ENCODE measurements at places on chromosomes 2 and 18. TPM values are rescaled to one million over a fixed set of nuclear protein-coding genes. Genes with fewer than 3 reads are reported as not detected.

- DNase-seq, result no peak
Measured at GRCh38 chr18:37533647-37534584, 31.7 kb downstream of the CELF4 start.

GRCh38 chr18:24075767-24076597 is 61.4 kb downstream of the TTC39C start:
- DNase-seq, result peak; percentile 92

DNA sequence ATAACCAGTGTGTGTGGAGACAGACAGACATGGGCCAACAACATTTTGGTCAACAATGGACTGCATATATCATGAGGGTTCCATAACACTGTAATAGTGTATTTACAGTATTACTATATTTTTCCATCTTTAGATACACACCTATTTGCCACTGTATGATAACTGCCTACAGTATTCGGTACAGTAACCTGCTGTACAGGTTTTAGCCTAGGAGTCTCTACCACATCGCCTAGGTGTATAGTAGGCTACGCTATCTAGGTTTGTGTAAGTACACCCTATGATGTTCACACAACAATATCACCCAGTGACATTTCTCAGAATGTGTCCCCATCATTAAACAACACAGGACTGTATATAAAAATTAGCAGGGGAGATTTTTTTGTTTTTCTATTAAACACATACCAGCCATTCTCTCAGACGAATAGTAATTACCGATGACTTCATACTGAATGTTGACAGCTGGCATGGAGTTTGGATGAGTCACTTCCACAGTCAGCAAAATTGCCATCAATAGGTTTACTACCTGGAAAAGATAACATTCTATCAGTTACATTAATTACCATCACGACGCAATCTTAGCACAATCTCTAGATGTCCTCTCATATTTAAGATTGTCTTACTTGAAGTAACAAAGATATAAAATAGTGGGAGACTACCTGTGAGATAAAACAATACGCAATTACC is 10.8 kb downstream of the LAPTM4A start:
- DNase-seq, result no peak

DNA sequence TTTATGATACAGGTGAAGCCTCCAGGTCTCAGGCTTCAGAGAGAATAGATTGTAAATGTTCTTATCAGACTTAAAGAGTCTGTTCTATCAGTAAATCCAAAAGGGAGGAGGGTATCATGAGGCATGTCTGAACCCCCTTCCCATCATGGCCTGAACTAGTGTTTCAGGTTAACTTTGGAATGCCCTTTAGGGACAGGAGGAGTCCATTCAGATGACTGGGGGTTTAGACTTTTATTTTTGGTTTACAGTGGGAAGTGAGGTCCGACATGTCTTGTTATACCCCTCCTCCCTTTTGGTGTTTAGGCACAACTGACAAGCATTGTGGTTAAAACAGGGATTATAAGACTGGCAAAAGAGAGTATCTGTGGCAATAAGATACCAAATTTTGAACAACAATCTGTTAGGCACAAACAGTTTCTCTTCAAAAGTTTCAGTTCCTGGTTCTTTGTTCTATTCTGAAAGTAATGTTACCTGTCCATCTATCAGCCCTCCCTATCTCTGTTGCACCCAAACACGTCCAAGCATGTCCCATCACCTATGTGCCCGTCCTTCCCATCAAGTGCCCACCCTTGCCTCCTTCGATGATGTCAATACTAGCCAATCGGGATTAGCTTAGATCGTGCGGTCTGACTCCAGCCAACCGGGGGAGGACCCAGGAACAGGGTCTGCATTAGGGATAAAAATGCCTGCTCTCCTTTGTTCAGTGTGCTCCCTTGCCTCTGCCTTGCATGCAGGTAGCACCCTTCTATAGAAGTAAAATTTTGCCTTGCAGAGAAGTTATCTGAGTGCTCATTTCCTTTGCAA is 16.4 kb downstream of the TCF23 start:
- no peak for DNase-seq

DNA sequence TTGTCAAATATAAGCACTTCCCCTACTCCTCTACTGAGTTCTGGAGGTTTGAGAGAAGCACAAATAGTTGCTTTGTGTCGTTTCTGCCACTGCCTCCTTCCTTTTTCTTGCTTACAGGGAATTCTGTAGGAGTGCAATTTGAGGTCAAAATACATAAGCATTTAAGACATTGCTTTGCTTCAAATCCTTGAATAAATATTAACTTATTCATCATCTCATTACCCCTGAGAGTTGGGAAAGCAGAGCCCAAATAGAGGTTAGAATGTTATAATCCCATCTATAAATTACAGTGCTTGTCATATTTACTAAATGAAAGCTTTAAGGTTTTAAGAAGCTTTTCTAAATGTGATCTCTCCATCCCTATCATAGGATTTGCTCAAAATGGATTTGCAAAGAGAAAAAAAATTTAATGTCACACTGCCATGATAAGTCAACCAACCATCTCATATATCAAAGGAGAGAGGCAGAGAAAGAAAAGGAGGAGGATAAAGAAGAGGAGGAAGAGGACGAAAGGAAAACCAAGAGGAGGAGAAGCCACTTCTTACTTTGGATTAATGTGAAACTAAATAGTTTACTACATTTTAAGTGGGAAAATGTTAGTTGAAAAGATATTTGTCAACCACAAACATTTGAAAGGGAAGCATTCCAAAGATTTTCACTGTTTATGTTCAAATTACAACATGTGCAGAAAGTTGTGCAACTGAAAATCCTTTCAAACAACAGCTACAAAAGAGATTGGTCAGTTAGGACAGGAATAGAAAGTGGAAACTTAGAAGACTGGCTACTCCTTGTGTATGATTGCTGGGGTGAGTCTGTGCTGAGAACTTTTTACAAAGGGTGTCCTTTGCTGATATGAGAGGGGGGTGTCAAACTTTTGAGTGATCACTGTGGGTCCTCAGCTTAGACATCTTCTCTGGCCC is 277.3 kb upstream of the FN1 start:
- no peak for DNase-seq

DNA sequence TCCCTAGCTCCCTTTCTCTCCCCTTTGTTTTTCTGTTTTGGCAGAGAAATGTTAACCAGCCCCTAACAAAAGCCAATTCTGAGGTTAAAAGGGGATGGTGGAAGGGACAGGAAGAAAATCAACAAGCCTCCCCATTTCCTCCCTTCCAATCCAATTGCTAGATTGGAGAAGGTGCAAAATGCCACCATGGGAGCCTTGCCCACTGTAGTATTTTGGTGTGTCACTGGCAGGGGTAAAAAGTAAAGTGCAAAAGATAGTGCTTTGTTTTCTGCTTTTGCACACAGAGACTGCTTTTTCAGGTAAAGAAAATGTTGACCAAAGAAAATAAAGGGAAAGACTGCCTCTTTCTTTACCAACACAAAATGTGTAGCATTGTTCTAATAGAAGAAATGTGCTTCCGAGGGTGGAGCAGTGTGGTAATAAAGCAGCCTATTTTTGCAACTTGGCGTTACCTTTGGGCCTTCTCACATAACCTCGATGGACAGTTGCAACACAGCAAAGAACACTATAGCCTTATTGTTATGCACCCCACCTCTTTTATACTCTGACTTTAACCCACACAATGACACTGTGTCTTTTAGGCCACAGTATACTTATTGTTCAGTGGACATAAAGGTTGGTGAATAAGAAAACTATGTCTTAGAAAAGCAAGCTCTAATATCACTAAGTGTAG is 861.8 kb downstream of the BCL11A start:
- no peak for DNase-seq

DNA sequence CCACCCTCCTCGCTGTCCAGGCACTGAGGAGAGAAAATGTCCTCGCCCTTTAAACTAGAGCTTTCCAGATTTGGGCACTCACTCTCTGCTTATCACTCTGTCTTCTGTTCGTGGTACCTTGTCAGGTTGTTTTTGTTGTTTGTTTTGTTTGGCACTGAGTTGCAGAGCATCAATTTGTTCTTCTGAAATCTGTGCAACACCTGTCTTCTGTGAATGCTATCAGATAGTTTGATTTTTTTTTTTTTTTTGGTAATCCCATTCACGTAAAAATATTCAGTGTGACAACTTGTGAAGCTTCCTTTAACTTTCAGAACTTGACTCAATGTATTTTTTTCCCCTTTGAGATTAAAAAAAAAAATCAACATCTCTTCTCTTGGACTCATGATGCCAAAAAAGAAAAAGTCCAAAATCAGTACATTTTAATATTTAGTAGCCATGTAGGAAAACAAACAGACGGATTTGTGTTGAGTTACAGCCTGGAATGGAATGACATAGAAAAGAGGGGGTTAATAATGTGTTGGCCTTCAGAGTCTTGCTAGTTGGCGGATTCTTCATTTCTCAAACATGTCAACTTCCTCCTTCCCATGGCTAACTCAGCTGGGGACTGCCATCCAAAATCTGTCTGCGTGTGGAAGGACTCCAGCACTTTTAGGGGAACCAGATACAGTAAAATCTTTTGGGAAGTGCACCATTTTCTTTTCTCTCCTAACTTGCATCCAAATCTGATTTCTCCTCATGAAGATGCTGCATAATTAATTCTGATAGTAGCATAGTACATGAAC is 1.6 kb downstream of the TMEM178A start:
- DNase-seq, result no peak

DNA sequence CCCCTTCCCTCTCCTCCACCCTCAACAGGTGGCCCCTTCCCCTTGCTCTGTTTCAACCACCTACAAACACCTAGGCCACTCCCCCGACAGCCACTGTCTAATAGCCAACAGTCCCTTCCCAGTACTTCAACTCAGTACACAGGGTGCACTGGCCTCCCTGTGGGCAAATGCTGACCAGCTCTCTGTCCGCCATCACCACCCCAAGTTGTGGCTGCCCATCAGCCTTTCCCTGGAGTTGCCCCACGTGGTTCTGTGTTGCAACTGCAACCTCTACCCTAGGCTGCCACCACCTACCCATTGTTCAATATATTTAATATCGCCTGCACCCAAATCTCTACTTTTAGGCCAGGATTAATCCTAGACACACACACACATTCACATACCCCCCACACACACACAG is 173.5 kb downstream of the MREG start:
- no peak for DNase-seq

Gene REG3A
- total RNA-seq, result not detected

Gene DAW1
- total RNA-seq, result not detected

- DNase-seq, result no peak
Measured at GRCh38 chr2:176121190-176122051, 1.1 kb upstream of the HOXD9 start.

- no peak for DNase-seq
Measured at GRCh38 chr18:56568986-56569385, 69.4 kb downstream of the TXNL1 start.

Gene SCN3A
- total RNA-seq, result 0.23 TPM

Measured in adrenal gland (tissue), 19 donors.